Thyroid gland (tissue), 4 donors: ENCODE measurements at places on chromosomes 12 and 14. TPM values are rescaled to one million over a fixed set of nuclear protein-coding genes. Genes with fewer than 3 reads are reported as not detected.

BRMS1L gene
- 10.2 TPM for total RNA-seq

RBP5 gene
- total RNA-seq = 2.8 TPM

FLRT2 gene
- total RNA-seq = 9.3 TPM

CEBPE gene
- total RNA-seq = not detected

RAD51AP1 gene
- 4.8 TPM for total RNA-seq

AKAP6 gene
- total RNA-seq = 13.0 TPM

ACSM4 gene
- total RNA-seq = not detected

KRT83 gene
- total RNA-seq = 0.40 TPM

CCDC196 gene
- not detected for total RNA-seq

TAPBPL gene
- 29.3 TPM for total RNA-seq

BEGAIN gene
- 1.3 TPM for total RNA-seq

B4GALNT1 gene
- 0.88 TPM for total RNA-seq

WSCD2 gene
- 66.8 TPM for total RNA-seq

TPPP2 gene
- not detected for total RNA-seq

TMPRSS12 gene
- total RNA-seq = not detected

TEX52 gene
- total RNA-seq = not detected

TAS2R42 gene
- not detected for total RNA-seq

BTBD7 gene
- total RNA-seq = 49.7 TPM

RNU4-1 gene
- total RNA-seq = under 0.01 TPM

FGF6 gene
- not detected for total RNA-seq

CLEC12A gene
- total RNA-seq = not detected

KIF26A gene
- 6.2 TPM for total RNA-seq

TMEM121 gene
- 9.3 TPM for total RNA-seq

GYS2 gene
- total RNA-seq = not detected

TDRD9 gene
- 51.3 TPM for total RNA-seq

PGF gene
- total RNA-seq = 57.7 TPM

PLD4 gene
- 0.13 TPM for total RNA-seq

ART4 gene
- 8.0 TPM for total RNA-seq

SIX6 gene
- not detected for total RNA-seq
